ENCODE measurements at places on chromosomes 1 and 21.

DNA sequence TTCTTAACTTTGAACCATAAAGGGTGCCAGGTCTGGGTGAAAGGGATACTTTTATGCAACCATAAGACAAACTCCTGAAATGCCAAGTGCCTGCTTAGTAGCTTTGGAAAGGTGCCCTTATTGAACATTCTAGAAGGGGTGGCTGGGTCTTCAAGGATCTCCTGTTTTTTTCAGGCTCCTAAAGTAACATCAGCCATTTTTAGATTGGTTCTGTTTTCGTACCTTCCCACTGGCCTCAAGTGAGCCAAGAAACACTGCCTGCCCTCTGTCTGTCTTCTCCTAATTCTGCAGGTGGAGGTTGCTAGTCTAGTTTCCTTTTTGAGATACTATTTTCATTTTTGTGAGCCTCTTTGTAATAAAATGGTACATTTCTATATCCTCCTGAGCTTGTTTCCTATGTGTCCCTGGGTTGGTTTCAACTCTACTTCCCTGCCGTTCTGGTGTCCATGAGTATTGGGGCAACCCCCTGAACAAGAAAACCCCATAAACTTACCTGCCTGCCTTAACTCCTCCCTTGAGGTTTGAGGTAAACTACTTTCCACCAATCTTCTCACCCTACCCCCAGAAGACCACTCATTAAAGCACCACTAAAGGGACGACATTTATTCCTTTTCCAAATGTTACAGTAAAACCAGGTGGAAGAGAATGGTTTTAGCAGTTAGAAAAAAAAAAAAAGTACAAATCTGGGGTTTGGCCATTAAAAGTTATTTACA, 2.6 kb downstream of the MARCKSL1 start:
- DNase-seq = no peak

GRCh38 chr1:217369271-217369981, 261.5 kb downstream of the GPATCH2 start:
- DNase-seq = no peak

DNA sequence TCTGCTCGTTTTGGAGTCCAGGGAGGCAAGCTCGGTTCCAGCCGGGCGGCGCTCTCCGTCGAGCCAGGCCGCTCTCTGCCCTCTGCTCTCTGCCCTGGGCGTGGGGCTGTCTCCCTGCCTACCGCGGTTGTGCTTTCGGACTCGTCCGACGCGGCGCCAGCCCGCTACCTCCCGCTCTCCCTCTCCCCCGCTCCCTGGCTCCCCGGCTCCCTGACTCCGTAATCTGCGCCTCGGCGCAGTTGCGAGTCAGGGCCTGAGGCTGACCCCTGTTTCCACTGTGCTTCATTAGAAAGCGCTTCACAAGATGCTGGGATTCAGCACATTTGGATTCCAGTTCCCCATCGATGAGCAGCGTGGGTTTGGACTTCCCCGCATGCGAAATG, 2.2 kb downstream of the SOX13 start:
- no peak for DNase-seq

DNA sequence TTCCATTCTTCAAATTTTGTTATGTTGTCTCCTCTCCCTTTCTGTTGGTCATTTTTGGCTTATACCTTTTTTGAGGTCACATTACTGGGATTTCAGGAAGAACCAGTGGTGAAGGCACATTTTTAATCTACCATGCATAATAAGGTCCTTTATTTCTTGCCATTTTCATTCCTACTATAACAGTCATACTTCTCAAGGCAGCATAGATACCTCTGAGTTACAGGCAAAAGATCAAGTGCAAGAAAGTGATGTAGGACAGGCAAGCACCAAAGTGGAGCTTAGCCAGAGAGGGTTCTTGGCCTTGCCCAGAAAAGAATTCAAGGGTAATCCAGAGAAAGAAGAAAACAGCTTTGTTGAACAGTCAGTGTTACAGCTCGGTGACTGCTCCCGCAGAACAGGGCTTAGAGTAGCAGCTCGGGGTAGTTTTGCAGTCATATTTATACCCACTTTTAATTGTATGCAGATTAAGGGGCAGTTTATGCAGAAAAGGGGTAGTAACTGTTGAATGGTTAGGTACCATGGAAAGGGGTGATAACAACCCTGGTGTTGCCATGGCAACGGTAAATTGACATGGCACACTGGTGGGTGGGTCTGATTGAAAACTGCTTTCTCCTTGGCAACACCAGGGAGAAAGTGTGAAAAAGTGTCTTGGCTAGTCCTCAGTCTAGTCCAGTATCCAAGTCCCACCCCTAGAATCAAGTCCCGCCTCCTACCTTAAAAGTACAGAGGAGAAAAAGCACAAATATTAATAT, 39.6 kb upstream of the DOCK7 start:
- DNase-seq = no peak

DNA sequence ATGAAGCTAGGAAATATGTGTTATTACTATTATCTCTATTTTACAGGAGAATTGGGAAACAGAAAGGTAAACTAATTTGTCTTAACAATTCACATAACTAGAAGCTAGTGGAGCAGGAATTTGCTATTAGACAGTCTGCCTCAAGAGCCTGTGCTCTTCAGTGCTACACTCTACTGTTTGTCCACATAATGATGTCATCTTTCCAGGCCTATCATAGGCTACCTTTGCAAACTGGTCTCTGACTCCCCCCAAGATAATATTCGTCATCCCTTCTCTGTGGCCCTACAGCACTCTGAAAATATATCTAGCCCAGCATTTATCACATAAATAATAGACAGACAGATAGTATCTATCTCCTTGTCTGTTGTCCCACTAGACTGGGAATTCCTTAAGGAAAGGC, 34.1 kb downstream of the TRIT1 start:
- DNase-seq = no peak

All from activated gamma-delta T cell (primary cell).